Neural progenitor cell (in vitro differentiated cells): ENCODE measurements at places on chromosomes 16 and 17. TPM values are rescaled to one million over a fixed set of nuclear protein-coding genes. Genes with fewer than 3 reads are reported as not detected.

Gene CASKIN1
- 1.6 and 9.0 TPM in 2 replicates for total RNA-seq

- peaks cover 20% of the 10 kb centered on the region for H3K4me1 ChIP-seq
- H3K27ac ChIP-seq: peak overlapping the region; percentile 95
- no peaks in the 10 kb centered on the region for H3K36me3 ChIP-seq
- H3K4me3 ChIP-seq: peak overlapping the region; percentile 96
- DNase-seq: peak; percentile 58
Observed at GRCh38 chr17:30600830-30601494, 123.8 kb downstream of the GOSR1 start.

- H3K4me1 ChIP-seq: no peaks in the 10 kb centered on the region
- H3K27me3 ChIP-seq: no peaks in the 10 kb centered on the region
- no peak overlapping the region for H3K27ac ChIP-seq
- DNase-seq: no peak
Observed at GRCh38 chr17:58702045-58702476, 9.7 kb downstream of the RAD51C start.

Gene C16orf95
- 4.8 and 6.7 TPM in 2 replicates for total RNA-seq

Gene CBFA2T3
- total RNA-seq: 0.15 and 0.22 TPM in 2 replicates

- H3K36me3 ChIP-seq: no peaks in the 10 kb centered on the region
- peaks cover 37% of the 10 kb centered on the region for H3K27me3 ChIP-seq
- H3K4me3 ChIP-seq: peak overlapping the region; percentile 84
- no peak overlapping the region for H3K27ac ChIP-seq
Observed at GRCh38 chr17:1490643-1491442, 1.6 kb downstream of the MYO1C start.

DNA sequence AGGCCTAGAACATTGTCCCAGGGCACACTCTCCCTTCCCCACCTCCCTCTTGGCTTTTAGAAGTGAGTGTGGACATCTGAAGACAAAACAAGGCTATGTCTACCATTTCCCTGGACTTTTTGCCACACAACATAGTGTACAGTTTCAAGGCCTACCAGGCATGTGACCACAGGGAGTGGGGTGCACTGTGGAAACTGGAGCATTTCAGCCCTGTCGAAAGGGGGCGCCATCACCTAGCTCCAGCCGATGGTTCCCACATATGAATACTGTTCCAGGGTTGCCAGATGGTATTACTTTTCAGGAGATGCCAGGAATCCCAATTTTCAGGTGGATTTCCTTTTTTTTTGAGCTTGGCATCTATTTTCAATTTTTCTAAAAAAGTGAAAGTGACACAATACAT is 140.7 kb downstream of the KATNIP start:
- H3K27ac ChIP-seq: no peak overlapping the region
- H3K4me1 ChIP-seq: no peaks in the 10 kb centered on the region
- H3K4me3 ChIP-seq: no peak overlapping the region
- peak; percentile 47 for DNase-seq
- no peaks in the 10 kb centered on the region for H3K27me3 ChIP-seq

DNA sequence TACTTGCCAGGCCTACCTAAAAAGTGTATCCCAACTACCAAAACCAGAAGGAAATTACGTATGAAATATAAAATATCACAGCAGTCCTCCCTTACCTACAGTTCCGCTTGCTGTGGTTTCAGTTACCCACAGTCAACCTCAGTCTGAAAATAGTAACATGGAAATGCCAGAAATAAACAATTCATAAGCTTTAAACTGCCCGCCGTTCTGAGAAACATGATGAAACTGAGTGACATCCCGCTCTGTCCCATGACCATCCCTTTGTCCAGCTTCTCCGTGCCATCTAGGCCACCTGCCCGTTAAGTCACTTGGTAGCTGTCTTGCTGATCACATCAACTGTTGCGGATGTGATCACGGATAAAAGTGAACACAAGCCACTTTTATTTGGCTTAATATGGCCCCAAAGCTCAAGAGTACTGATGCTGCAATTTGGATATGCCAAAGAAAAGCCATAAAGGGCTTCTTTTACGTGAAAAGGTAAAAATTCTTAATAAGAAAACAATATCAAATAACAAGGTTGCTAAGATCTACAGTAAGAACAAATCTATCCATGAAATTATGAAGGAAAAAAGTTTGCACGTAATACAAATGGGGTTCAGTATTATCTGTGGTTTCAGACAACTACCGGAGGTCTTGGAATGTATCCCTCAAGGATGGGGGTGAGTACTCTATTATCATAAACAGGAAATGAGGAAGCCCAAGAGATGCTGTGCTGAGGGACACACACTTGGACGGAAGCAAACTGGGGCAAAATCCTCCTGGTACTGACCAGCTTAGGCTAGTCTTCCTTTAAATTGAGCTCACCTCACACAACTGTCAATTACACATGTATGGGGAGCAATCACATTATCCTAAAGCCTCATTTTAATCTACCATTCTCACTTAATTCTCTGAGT is 8.2 kb downstream of the USP22 start:
- no peak overlapping the region for H3K27ac ChIP-seq
- no peak overlapping the region for H3K4me3 ChIP-seq
- no peak for DNase-seq
- H3K27me3 ChIP-seq: no peaks in the 10 kb centered on the region
- peaks cover 9% of the 10 kb centered on the region for H3K36me3 ChIP-seq

- H3K36me3 ChIP-seq: no peaks in the 10 kb centered on the region
- peaks cover 4% of the 10 kb centered on the region for H3K27me3 ChIP-seq
- H3K4me3 ChIP-seq: no peak overlapping the region
- no peak overlapping the region for H3K27ac ChIP-seq
Observed at GRCh38 chr17:5055543-5055942, 20.3 kb upstream of the SLC52A1 start.

Gene CCT6B
- 3.4 and 5.0 TPM in 2 replicates for total RNA-seq

DNA sequence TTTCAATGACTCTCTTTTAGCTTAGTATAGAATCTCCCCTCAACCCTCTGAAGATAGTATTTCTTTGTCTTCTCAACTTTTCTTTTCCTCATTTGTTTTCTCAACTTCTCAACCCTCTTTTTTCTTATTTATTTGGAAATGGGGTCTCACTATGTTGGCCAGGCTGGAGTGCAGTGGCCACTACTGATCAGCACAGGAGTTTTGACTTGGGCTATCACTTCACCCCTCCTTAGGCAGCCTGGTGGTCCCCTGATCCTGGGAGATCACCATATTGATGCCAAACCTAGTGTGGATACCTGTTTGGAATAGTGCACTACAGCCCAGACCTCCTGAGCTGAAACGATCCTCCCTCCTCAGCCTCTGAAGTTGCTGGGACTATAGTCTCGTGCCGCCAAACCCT is 79.8 kb downstream of the PITPNC1 start:
- no peaks in the 10 kb centered on the region for H3K27me3 ChIP-seq
- H3K4me3 ChIP-seq: no peak overlapping the region
- H3K27ac ChIP-seq: no peak overlapping the region
- H3K36me3 ChIP-seq: no peaks in the 10 kb centered on the region

DNA sequence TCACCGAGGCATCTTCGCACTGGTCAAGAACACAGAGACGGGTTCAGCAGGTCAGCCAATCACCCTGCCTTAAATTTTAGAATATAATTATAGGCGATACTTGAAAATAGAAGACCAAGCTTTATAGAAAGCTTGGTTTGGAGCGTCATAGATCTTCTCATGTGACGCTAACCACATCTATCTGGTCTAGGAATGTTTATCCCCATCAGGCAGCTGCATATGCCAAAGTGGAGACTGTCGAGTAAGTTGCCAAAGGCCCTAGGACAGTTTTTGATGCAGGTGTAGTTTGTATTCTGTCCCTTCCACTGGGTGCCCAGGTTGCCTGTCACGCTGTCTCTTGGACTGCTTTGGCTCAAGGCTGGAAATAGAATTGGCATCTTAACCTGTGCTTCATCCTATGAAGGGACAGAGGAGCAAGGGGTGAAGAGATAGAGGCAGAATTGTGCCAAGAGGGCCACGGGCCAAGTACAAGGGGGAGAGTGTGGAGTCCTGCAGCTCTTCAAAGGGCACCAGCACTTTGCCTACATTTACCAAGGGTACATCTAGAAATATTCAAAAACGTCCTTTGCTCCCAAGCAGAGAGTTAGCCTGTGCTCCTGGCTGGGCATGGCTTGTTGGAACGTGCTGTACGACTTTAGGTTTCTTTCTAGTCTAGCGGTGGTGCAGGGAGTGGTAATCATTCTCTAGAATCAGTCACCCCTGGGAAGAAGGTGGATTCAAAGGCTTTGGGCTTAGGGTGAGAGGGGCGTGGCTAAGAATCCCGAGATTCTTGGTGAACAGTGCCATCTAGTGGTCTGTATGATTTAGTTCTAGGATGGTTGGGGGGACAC is 5.3 kb upstream of the WIPI1 start:
- H3K4me3 ChIP-seq: no peak overlapping the region
- peaks cover 3% of the 10 kb centered on the region for H3K4me1 ChIP-seq
- no peak overlapping the region for H3K27ac ChIP-seq
- no peaks in the 10 kb centered on the region for H3K36me3 ChIP-seq

- H3K36me3 ChIP-seq: no peaks in the 10 kb centered on the region
- no peak overlapping the region for H3K27ac ChIP-seq
- DNase-seq: peak; percentile 47
- H3K4me3 ChIP-seq: no peak overlapping the region
- peaks cover 14% of the 10 kb centered on the region for H3K27me3 ChIP-seq
- H3K4me1 ChIP-seq: peaks cover 3% of the 10 kb centered on the region
Observed at GRCh38 chr16:30637944-30638343, 12.8 kb upstream of the PRR14 start.

DNA sequence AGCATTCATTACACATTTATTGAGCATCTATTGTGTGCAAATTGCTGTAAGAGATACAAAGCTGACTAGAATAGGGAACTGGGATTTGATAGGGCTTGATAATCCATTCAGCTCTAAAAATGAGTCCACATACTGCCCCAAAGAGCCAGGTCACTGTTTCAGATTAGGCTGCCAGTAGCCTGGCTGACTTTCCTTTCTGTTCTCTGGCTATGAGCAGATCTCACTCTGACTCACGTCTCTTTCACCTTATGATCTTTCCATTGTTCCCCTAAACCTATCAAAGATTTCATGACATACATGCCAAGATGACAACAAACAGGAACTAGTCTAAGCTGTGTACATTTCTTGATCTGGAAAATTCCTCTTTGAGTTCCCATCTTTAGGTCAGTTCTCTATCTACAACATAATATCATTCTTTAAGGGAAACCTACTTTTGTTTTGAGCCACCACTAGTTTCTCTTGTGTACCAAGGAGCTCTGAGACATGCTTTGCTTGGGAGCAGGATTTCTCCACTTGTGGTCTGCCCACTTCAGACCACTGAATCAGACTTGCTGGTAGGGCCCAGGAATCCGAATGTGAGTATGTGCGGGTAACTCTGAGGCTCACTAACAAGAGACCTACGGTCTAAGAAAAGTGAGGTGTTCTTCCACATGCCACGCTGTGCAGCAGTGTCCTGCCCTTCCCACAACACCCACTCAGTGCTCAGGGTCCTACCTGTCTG is 40.9 kb upstream of the ICAM2 start:
- no peaks in the 10 kb centered on the region for H3K36me3 ChIP-seq
- no peak for DNase-seq
- no peaks in the 10 kb centered on the region for H3K27me3 ChIP-seq
- no peak overlapping the region for H3K4me3 ChIP-seq
- H3K4me1 ChIP-seq: no peaks in the 10 kb centered on the region
- no peak overlapping the region for H3K27ac ChIP-seq

DNA sequence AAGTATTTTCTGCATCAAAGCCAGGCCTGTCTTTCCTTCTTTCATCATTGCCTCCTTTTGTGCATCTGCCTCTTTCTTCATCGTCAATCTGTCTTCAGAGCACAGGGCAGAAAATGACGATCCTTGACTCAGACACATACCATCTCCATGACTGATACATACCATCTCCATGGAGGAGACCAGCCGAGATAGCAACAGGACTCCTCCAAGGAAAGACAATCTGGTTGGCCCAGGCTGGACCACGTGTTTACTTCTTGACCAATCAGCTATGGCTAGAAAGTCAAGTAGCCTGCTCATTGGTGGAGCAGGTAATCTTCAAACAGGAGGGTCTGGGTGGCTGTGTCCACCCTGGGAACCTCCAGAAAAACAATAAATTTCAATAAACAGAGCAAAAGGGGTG is 164.6 kb downstream of the CPPED1 start:
- no peaks in the 10 kb centered on the region for H3K36me3 ChIP-seq
- no peak overlapping the region for H3K4me3 ChIP-seq
- H3K4me1 ChIP-seq: no peaks in the 10 kb centered on the region
- no peak overlapping the region for H3K27ac ChIP-seq
- H3K27me3 ChIP-seq: no peaks in the 10 kb centered on the region

Gene TEKT1
- not detected in 2 replicates for total RNA-seq

GRCh38 chr17:30908717-30909420 is 2.8 kb upstream of the TEFM start:
- no peak overlapping the region for H3K4me3 ChIP-seq
- no peak overlapping the region for H3K27ac ChIP-seq
- peaks cover 8% of the 10 kb centered on the region for H3K4me1 ChIP-seq
- H3K27me3 ChIP-seq: no peaks in the 10 kb centered on the region
- no peaks in the 10 kb centered on the region for H3K36me3 ChIP-seq

Gene HBZ
- total RNA-seq: not detected in 2 replicates

DNA sequence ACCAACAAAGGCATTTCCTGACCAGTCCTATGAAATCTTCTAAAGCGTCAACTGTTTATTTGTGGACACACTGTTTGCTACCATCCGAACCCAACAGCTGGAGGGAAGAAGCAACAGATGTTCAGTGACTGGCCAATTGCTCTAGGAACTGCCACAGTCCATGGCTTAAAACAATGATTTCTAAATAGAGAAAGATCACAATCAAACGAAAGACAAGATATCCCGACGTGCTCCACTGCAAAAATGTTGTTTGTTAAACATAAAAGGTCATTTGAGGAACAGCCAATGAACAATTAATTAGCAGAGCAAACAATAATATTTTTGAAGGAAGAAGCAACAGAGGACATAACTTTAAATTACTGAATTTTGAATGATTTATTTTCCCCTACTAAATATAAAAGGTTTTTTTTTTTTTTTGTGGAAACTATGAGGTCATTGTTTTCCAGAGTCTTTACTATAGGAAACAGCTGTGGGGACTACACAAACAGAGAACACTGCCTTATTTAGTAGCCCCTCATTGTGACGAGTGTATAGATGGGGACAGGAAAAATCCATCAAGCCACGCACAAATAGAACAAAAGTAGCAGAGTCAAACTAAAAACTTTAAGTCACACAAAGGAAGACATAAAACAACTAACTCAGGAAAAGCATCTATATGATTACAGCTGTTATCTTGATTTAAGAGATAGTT is 17.2 kb downstream of the USP31 start:
- H3K4me1 ChIP-seq: peaks cover 15% of the 10 kb centered on the region
- H3K27ac ChIP-seq: no peak overlapping the region
- no peak for DNase-seq
- no peaks in the 10 kb centered on the region for H3K27me3 ChIP-seq
- H3K36me3 ChIP-seq: no peaks in the 10 kb centered on the region
- H3K4me3 ChIP-seq: no peak overlapping the region
